ENCODE measurements at places on chromosomes 12 and 14.

DNA sequence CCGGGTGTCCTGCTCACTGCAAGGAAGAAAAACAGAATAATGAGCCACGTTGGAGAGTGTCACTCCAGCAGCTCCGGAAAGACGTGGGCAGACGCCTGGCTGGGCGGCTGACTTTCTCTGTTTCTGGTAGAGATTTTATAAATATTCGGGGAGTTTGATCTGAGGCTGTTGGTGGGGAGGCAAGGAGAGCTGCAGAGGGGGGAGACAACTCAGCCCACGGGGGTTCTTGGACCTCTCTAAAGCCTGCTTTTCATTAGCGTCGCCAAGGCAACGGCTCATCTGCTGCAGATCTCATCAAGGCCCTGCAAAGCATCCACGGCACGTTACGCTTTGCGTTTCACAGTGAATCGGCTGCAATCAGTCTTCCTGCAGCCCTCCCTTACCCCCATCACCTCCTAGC lies 207.2 kb downstream of the ZFP36L1 start:
- DNase-seq: no peak

GRCh38 chr12:115617391-115617790 lies 660.1 kb downstream of the MED13L start:
- DNase-seq: no peak

GRCh38 chr12:94710933-94711332 lies 60.6 kb upstream of the TMCC3 start:
- no peak for DNase-seq

DNA sequence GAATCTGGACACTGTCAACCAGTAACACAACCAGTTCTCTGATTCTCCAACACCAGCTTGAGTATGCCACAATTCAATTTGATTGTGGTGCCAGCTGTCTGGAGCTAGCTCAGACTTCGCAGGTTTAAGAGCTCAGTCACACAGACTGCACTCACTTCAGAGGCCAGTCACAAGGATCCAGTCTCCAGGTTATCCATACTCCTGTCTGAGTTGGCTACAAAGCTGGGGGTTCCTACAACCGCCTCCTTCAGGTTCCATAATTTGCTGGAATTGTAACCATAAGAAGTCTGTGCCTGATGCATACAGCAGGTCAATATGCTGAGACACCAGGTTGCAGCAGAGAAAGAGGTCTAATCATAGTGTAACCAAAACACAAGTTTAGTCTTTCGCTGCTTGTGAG lies 70.5 kb upstream of the CPSF6 start:
- DNase-seq: no peak

DNA sequence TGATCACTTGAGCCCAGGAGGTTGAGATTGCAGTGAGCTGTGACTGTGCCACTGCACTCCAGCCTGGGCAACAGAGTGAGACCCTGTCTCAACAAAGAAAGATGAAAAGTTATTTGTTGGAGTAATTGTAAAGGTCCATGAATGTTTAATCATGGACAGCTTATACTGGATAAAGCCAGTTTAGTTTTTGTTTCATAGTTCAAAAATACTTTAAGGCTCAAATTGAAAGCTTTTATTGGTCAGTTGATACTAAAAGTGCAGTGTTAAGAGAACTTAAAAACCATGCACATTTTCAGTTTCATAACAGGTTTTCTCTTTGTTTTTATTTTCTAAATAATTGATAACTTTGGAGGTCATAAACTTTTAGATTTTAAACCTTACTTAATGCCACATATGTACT lies 108.4 kb downstream of the MON2 start:
- no peak for DNase-seq

DNA sequence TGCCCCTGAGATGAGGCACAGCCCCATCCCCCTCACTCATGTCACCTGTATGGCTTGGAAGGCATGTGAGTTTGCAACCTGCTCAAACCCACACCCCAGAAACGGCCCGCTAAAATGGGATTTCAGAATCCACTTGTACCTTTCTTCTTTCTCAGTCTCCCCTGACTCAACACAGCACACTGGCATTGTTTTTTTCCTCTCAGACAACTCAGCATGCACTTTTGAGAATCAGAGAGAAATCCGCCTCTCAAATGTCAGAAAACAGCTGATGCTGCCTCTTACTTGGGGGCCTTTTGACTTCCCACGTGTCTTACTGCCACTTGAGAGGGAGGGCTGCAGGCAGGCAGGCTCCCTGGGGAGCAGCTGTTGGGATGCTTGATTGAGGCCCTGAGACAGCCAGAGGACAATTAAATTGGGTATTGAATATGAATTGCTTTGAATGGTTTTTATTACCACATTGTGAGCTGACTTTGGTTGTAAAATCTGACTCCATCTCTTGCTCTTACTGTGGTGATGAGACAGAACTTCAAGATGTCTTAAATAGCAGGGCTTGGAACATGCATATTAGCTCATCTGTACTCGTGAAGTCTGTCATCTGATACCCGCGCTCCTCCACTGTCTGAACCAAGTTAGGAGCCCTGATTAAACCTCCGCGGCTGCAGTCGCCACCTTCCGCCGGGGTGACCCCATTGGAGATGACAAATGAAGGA lies 96.6 kb downstream of the APAF1 start:
- DNase-seq: peak; percentile 99

- no peak for DNase-seq
Observed at GRCh38 chr12:119476951-119477350, 116.6 kb upstream of the TMEM233 start.
